ENCODE measurements at places on chromosomes 4 and X. TPM values are rescaled to one million over a fixed set of nuclear protein-coding genes. Genes with fewer than 3 reads are reported as not detected.

Gene GRIA2
- 12.1 TPM for polyA plus RNA-seq

Gene HTR2C
- not detected for polyA plus RNA-seq

Gene CNGA1
- polyA plus RNA-seq = 0.75 TPM

Gene GPRIN3
- polyA plus RNA-seq = 1.6 TPM

Gene LDOC1
- polyA plus RNA-seq = 250 TPM

Gene PLP1
- 0.50 TPM for polyA plus RNA-seq

Gene KCNE5
- polyA plus RNA-seq = not detected

Gene ADAM29
- not detected for polyA plus RNA-seq

Gene S100P
- polyA plus RNA-seq = 4.3 TPM

Gene PASD1
- not detected for polyA plus RNA-seq

Gene CXCL13
- polyA plus RNA-seq = 1.8 TPM

Gene CT47B1
- polyA plus RNA-seq = not detected

Gene GABRE
- polyA plus RNA-seq = 2.9 TPM

Gene UTP14A
- 12.1 TPM for polyA plus RNA-seq

Gene GRID2
- polyA plus RNA-seq = not detected

Gene DNAAF6
- not detected for polyA plus RNA-seq

Gene SEC31A
- 165 TPM for polyA plus RNA-seq

Gene PSMD10
- polyA plus RNA-seq = 48.0 TPM

Gene CYSLTR1
- polyA plus RNA-seq = 0.33 TPM

Gene GC
- polyA plus RNA-seq = not detected

Gene CXCR3
- polyA plus RNA-seq = not detected

Gene DMD
- polyA plus RNA-seq = 47.8 TPM

Gene MAP7D3
- 24.8 TPM for polyA plus RNA-seq

Gene TKTL1
- polyA plus RNA-seq = not detected

Gene SPANXA2
- not detected for polyA plus RNA-seq

Gene USP17L26
- polyA plus RNA-seq = not detected

Gene HTN3
- polyA plus RNA-seq = not detected

Gene BEX4
- polyA plus RNA-seq = 41.7 TPM

Gene COL4A5
- 13.8 TPM for polyA plus RNA-seq

Gene DMRTC1
- polyA plus RNA-seq = not detected

Gene F8
- 6.1 TPM for polyA plus RNA-seq

Gene TEC
- 2.2 TPM for polyA plus RNA-seq

Gene PDCL2
- not detected for polyA plus RNA-seq

Gene CABS1
- polyA plus RNA-seq = 0.05 TPM

Gene BCAP31
- polyA plus RNA-seq = 101 TPM

Gene SHROOM4
- 5.1 TPM for polyA plus RNA-seq

Gene ASB12
- polyA plus RNA-seq = 0.43 TPM

Gene C1QTNF7
- polyA plus RNA-seq = 9.5 TPM

Gene UGT2B10
- not detected for polyA plus RNA-seq

Gene NMU
- not detected for polyA plus RNA-seq

Gene TCEAL6
- polyA plus RNA-seq = 0.87 TPM

Gene RAB9A
- polyA plus RNA-seq = 18.7 TPM

Gene HTN1
- not detected for polyA plus RNA-seq

Gene DRD5
- polyA plus RNA-seq = not detected

Gene FAAH2
- polyA plus RNA-seq = not detected

Gene MAGEB2
- not detected for polyA plus RNA-seq

Gene MOSPD2
- 7.8 TPM for polyA plus RNA-seq

Gene XK
- 3.1 TPM for polyA plus RNA-seq

Gene TNMD
- not detected for polyA plus RNA-seq

Gene TMEM150C
- polyA plus RNA-seq = 0.05 TPM

Gene NLGN3
- polyA plus RNA-seq = 1.2 TPM

Gene HMX1
- polyA plus RNA-seq = not detected

Gene OTC
- 3.3 TPM for polyA plus RNA-seq
